ENCODE measurements at places on chromosomes 3 and 15.

DNA sequence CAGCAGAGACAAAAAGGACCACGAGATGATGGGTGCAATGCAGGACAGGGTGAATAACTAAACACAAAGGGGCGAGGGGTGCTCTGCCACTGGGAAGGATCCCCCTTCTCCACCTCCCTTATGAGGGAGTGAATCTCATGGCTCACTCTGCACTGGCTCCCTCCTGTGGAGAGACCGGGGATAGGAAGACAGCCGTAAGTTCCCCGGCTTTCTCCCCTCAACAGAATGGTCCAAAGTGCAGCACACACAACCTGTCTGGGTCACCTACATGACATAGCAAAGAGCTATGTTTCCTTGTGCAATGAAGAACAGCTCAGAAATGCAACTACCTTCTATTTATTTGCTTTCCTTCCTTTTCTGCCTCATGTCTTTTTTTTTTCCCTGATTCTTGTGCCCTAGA lies 7.8 kb upstream of the ACSBG1 start:
- DNase-seq, result no peak

DNA sequence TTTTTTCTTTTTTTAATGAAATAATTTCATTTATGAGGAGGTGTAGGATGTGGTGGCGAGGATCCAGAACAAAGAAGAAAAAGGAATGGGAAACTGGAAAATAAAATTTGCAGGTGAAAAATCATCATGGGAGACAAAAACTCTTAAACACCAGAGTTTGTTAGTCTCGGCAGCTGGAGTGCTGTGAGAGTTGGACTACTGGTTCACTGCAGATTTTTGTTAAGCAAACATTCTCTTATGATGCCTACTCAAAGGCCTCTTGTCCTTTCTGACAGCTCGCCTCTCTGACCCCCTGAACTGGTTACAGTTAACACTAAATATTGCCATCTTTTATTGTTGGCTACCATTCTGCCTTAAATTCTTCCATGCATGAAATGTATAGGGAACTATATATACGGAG lies 152.4 kb upstream of the DPH6 start:
- no peak for DNase-seq

- DNase-seq, result no peak
These were observed 229.8 kb upstream of the PLSCR5 start for GRCh38 chr3:146834917-146835316.

DNA sequence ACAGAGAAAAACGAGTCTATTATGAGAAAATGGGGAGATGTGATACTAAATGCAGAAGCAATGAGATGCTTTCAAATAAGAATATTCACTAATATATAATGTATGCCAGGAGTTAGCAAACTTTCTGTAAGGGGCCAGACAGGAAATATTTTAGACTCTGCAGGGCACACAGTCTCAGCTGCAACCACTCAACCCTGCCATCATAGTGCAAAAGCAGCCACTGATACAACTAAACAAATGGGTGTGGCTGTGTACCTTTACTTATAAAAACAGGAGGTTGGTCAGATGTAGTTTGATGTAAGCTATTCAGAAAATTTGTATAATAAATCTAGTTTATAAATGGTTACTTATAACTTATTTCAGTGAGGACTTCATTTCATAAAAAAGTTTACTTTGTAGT lies 78.1 kb downstream of the FBXL22 start:
- no peak for DNase-seq

DNA sequence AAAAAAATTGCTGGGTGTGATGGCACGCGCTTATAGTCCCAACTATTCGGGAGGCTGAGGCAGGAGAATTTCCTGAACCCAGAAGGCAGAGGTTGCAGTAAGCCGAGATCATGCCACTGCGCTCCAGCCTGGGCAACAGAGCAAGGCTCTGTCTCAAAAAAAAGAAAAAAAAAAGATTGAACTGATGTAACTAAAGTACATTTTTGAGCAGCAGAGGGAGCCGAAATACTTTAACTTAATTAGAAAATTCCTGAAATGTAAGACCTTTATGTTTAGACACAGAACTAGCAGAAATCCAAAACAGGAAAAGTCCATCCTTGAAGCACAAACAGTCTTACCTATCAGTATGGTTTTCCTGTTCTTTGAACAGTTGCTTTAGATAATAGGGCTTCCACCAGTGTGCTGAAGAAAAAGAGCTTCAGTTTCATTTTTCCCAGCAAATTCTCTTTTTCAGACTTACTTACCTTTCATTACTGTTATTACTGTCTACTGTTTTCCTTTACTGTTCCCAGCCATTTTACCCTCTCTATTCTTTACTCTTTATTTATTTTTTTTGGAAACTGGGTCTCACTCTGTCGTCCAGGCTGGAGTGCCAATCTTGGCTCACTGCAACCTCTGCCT lies 33.4 kb upstream of the ZNF609 start:
- DNase-seq, result peak; percentile 27

DNA sequence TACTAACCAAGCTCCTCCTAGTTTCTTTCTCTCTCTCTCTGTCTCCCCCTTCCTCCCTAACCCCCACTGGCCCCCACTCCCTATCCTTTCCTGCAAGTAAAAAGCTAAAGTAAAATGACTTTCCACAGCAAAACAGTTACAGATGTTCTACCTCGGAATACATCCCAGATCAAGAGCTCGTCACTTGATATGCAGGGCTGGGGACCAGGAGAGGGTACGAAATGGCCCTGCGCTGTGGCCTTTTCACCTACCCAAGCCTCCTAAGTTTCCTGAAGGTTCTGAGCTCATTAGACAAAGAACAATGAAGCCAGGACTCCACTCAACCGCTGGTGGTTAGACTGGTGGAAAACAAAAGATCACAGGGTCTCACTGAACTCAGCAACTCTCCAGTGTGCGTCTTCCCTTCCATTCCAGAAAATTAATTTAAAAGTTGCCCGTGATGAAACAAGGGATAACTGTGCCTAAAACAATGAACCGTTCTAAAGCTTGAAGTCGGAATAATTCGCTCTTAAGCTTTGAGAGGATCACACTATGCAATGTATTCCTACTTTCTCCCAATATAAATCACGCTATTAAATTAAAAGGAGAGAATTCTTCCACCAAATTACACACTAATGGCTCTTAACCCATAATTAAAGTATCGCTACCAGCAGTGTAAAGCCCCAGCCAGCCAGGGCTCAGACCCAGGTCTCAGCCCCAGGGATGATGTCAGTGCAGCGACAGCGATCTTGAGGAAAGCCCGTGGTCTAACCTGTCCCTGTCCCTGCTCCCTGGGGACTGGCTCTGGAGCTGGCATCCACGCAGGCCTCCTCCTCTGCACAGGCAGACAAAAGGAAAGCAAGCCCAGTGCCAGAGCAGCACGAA lies 5.0 kb downstream of the VGLL4 start:
- peak; percentile 34 for DNase-seq

DNA sequence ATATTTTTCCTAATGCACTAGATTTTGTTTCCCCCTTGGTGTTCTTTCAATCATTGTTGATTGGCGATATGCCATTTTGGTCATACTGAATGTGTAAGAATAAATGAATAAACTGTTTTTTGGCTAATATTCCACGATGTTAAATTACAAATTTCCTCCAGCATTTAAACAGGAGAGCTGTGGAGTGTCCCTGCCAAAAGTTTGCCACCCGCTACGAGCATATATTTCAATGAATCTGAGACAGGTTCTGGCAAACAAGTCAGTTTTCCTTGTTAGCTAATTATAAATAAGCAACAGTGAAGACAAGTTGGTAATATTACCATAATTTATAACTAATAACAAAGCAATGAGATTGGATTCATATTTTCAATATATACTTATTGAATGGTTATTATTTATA lies 777.6 kb downstream of the ROBO1 start:
- DNase-seq, result no peak

DNA sequence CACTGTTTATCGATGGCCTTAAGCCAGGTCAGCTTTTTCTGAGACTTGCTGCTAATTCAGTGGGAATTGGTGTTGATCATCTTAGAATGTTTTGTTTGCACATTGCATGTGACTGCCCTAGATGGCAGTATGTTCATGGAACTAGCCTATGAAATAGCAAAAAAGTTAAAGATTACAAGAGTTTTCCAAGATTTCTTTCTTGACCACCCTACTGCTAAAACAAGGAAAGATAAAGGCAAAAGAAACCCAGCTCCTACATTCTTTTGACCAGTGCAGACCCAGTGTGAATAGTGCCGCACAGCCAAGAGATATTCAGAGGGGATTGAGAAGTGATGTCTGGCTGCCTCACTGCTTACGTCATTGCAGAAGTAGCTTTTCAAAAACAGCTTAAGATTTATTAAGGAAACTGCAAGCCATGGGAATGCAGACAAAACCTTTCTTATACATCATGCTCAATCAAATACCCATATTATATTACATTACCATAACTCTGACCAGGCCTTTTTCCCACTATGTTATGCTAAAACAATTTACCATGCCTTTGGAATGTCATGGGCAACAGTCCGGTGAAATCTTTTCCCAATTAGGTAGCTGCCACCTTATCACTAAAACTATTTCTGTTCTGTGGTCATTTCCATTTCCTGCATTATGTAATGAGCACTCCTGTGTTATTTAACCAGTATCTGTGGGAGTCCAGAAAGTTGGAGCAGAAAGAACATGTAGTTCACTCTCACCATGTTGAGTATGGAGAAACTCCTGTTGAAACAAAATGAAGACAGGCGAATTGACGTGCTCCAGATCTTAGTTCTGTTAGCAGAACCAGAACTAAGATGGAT lies 6.0 kb downstream of the PHLDB2 start:
- DNase-seq, result peak; percentile 92

- no peak for DNase-seq
These were observed 33.2 kb downstream of the OXNAD1 start for GRCh38 chr3:16297997-16298885.

GRCh38 chr3:78519281-78519680 lies 1248.5 kb downstream of the ROBO1 start:
- no peak for DNase-seq

GRCh38 chr3:123005291-123005690 lies 22.3 kb downstream of the SEMA5B start:
- DNase-seq, result no peak

- no peak for DNase-seq
These were observed 254.4 kb upstream of the TLE3 start for GRCh38 chr15:70351941-70352774.

- DNase-seq, result no peak
These were observed 53.2 kb downstream of the MEF2A start for GRCh38 chr15:99618941-99619411.

DNA sequence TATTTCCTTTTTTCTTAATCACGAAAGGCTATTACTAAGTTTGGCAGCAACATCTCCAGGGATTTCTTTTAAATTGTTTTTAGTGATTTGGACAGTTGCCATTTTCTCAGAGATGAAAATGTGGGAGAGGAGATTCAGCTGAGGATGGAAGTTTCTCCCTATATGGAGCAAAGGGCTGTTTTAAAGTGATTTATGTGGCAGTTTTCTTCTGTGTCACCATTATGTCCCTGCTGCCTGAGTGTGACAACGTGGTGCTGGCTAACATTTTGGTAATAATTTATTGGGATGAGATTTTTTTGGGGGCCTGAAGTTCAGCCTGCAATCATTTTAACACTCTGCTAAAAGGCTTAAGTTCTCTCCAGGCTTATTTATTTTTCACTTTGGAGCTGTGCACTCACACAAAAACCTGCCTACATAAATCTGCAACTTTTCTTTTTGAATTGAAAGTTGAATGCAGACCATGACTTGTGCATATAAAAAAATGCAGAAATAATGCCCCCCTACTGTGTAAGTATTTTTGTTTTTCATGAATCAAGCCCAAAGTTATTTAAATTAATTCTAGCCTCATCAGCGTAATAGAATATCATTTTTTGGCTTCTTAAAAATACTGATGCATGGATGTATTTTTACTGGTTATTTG lies 210.9 kb downstream of the ZIC1 start:
- DNase-seq, result no peak

DNA sequence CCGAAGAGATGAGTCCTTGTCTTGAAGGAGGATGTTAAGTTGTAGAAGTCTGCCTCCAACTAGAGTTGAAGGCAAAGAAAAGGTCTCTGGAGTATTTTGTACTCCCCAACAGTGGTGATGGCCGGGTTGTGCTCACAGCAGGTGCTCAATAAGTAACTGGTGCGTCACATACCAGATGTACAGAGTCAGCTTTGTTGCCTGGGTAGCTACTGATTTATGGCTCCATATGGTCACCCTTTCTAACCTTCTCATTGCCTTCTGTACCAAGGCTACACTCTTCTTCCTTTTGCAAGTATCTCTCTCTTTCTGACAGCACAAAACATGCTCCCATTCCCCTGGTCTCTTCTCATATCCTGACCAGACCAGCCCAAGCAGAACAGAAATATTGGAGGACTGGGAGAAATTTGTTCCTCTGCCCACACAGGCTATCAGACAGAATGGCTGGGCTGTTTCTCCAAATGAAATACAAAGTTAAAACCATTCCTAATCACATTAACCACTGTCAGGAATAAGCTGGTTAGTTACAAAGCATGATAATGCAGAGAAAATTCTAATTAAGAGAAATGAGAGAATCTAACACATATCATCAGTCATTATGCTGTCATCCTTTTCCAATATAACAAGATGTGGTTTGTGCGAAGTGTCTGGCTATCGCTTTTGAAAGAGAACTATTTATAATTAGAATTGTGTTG lies 150.1 kb upstream of the LRRN1 start:
- peak; percentile 44 for DNase-seq

GRCh38 chr15:77393471-77393840 lies 26.4 kb downstream of the PEAK1 start:
- DNase-seq, result peak; percentile 33

- DNase-seq, result no peak
These were observed 192.7 kb upstream of the CTDSPL start for GRCh38 chr3:37668818-37669610.

DNA sequence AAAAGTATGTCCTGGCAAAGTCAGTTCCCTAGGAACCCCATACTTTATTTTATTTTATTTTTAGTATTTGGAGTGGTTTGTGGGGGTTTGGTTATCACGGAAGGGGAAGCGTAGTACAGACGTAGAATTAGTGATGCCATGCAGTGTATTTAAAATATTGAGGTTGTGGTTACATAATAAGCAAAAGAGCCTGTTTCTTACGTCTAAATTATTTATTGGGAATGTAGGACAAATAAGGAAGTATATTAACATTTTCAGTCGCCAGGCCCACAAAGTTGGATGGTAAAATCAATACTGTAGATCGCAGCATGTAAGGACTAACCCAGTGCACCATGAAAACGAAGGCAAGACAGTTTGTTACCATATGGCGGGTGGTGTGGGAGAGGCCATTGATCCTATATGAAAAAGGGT lies 558 bp downstream of the DTWD1 start:
- peak; percentile 20 for DNase-seq

DNA sequence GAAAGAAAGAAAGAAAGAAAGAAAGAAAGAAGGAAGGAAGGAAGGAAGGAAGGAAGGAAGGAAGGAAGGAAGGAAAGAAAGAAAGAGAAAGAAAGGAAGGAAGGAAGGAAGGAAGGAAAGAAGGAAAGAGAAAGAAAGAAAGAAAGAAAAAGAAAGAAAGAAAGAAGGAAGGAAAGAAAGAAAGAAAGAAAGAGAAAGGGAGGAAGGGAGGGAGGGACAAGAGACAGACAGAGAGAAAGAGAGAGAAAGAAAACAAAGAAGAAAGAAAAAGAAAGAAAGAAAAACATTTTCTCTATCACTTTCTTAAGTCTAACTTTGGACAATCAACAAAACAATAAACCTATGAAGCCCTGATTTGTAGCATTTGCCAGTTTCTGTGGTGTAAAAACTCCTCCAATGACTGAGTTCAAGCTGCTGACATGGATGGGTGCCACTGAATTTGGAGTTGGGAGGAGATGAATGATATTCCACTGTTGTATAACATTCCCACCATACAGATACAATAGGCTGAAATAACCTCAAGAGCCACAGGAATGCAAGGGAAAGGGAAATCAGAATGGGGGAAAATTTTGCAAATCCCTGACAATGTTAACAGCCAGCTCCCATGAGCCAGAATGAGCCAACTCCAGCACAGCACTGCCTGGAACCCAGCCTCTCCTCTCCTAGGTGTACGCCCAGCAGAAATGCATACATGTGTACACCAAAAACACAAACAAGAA lies 15.0 kb upstream of the RTP3 start:
- peak; percentile 93 for DNase-seq

GRCh38 chr3:184486614-184487013 lies 75.0 kb upstream of the EPHB3 start:
- no peak for DNase-seq

Data from HT1080 (cell line).